ENCODE measurements at places on chromosomes 4 and X.

DNA sequence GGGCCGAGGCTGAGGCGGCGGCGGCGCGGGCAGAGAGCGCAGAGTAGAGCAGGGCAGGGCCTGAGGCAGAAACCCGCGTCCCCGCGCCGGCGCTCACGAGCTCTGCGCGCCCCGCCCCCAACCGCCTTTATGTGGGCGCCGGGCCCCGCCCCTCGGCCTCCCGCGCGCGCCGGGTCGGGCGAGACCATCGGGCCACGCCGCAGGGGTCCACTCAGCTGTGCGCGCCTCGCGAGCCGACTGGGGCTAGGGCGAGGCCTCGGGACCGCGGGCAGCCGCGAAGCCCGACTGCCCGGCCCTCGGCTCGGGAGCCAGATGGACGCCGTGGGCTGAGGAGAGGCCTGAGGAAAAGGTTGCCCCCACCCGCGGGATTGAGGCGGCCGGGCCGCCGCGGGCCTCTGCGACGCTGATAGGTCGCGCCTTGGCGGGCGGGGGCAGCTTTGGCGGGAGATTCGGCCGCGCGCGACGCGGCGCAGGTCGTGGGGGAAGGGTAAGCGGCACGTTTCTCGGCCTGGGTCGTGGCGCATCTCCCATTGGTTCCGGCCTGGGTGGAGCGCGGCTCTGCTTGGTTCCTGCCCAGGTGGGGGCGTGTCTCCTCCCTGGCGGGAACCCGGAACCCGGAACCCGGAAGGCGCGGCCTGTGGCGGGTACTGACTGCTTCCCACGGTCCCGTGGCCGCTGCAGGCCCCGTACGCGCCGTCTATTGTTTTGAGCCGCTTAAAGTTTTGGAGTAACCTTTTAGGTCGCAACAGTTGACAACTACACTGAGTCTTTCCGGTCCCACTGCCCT, at the start of gene SLBP:
SLBP (minus strand) TSS at position 104 of the 787 bp plus-strand sequence. CDS start 131 bp downstream, outside the sequence.
- DNase-seq: peak; percentile 94

DNA sequence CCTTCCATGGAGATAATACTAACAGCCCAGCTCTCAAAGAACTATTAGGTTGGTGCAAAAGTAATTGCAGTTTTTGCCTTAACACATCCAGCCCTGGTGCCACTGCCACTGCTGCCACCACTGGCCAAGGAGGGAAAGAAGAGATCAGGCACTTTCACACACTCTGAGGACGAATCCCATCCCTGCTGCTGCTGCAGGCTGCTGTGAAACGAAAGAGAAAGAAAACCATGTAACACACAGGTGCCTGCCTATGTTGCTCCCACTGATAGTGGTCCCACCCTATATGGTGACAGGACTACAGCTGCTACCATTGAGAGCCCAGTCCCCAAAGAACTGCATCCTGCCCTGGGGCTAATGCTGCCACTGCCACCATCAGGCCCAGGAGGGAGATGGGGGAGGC, 35.1 kb downstream of the TMLHE start:
- no peak for DNase-seq

DNA sequence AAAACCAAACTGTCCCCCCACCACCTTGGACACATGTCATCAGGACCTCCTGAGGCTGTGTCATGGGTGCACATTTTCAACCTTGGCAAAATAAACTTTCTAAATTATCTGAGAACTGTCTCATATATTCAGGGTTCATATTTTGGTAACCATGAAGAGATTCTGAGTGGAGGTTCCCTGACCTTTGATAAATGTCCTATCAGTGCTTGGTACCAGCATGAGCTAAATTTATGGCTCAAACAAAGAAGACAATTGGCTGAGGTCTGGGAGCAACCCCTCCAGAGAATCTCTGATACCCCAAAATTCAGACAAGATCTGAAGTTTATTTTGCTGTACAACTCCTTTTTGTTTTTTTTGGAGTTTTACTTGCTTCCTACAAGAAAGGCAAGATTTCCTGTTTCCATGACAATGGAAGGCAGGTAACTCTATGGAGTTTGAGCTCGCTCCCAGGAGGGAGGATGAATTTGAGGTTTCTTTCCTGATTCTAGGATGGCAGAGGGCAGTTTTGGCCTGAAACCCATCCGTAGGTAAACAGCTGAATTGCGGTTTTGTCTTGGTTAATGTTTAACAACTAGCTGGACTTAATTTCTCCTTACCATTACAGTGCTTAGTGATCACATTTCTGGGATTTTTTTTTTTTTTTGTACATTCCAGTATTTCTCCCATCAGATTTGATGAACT, 14.5 kb downstream of the UGT2B15 start:
- DNase-seq: no peak

DNA sequence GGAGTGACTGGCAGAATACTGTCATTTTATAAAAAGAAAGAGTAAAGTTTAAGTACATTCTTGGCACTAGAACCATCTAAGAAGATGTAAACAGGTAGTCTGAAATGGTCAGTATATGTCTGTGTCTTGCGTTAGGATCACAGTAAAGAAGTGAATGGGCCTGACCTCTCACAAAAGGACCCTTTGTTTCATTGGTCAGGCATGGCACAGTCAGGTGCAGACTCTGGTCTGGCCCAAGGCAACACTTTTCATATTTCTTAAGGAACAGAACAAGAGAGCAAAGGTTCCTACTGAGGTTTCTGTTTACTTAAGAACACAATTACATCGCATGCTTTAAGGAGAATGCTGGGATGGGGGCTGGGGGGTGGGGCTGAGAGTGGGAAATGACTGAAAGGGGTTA, 48.1 kb downstream of the RPGR start:
- DNase-seq: no peak

DNA sequence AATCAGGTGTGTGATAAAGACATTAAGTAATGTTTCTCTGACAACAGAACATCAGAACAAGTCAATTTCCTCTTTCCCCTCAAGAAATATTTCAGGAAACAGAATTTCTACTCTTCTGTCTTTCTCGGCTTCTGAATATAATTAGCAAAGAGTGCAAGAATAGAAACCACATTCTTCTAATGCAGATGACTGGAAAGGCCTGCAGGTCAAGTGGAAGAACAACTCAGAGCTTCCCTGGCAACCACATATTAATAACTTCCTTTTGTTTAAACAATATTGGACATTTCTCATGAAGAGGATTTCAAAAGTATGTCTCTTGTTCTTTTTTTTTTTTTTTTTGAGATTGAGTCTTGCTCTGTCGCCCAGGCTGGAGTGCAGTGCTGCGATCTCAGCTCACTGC, 225.5 kb downstream of the PARM1 start:
- no peak for DNase-seq

DNA sequence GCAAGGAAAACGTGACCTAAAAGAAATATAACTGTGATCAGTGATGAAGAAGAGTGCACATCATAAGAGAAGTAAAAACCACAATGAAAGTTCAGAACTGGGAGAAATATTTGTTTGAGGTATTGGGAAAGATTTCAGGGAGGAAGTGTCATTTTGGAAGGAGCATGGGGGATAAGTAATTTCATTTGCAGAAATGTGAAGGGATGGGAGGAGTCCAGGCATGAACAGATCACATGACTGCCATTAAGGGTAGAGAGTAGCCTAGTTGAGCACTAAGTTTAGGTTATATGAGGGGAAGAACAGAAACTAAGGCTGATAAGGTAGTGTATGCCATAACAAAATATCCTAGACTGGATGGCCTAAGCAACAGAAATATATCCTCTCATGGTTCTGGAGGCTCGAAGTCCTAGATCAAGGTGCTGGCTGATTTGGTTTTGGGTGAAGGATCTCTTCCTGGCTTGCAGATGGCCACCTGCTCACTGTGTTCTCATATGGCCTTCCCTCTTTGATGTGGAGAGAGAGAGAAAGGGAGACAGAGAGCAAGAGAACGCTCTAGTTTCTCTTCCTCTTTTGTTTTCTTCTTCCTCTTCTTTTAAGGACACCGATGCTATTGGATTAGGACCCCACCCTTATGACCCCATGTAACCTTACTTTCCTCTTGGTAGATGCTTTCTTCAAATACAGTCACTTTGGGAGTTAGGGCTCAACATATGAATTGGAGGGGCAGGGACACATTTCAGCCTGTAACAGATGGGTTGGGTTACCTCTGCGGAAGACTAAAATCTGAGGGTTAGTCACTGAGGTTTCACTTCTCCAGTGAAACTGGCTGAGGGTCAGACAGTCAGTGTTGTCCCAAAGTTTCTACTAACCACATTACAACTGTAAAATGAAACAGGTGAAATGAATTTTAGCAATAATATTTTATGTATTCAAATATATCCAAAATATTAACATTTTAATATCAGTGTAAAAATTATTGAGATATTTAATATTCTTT, 77.9 kb downstream of the EGF start:
- DNase-seq: no peak

GRCh38 chr4:38591617-38592337, 72.2 kb upstream of the KLF3 start:
- DNase-seq: no peak

DNA sequence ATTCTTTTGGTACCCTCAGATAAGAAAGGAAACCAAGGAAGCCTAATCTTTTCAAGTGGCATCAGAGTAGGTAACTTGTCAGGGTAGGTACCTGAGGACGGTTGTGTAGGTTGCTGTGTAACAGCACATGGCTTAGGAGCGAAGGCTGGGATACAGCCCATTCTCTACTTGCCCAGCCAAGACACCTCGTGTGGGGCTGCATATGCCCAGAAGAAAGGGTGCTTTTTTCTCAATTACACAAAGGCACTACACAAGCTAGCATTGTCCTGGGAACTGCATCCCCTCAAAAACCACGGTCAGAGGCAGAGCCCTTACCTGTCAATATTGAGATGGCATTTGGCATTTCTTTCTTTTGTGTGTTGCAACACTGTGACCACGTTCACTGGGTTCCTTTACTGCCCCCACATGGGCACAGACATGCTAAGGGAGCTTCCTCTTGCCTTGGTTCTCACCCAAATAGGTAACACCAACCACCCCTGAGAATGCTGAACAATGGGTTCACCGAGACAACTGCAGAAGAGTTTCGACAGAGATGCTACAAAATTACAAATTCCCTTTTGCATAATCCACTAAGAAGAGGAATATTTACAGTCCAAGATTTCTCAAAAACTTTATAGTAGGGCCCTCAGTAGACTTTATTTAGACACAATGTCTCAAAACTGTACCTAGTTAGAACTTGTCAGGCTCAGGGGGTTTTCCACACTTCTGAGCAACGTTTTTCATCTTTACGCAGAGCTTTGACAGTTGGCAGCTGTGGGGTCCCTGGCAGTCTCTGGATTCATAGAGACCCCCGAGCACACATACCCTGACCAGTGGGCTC, 35.8 kb upstream of the TNIP3 start:
- no peak for DNase-seq

DNA sequence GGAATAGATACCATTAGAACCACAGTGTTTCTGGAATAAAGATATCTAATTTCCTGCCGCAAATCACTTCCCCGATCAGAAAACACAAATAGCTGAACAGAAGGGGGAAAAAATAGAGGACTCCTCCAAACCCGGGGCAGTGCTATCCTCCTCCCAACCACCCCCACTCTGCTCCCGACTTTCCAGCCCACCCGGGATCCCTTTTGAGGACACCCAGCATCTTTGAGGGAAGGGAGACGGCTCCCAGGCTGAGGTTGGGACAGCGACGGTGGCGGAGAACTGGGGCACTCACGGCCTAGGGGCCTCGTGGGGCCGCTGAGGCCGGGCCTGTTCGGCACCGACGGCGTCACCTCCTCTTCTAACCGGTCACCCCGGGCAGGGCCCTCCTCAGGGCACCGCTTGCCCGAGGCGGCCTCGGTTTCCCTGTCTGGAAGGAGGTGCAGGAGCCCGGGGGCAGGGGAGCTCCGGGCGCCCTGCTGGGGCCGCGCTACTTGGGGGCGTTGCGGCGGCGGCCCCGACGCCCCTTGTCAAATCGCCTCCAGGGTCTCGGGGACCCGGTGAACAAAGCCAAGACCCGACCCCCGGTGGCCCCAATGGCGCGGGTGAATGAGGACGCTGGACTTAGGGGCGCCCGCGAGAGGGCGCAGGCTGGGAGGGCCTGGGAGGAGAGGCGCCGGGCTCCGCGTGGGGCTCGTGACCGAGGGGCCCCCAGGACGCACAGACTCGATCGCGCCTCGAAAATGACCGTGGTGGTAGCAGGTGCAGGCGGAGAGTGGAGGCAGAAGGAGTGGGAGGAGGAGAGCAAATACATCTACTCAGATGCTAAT, 6.9 kb upstream of the ARX start:
- no peak for DNase-seq

- no peak for DNase-seq
Observed at GRCh38 chrX:130253916-130254315, 14.8 kb downstream of the ZNF280C start.

GRCh38 chrX:22110729-22111494, 78.8 kb downstream of the PHEX start:
- DNase-seq: no peak

- DNase-seq: no peak
Observed at GRCh38 chr4:113450295-113451080, 311.1 kb downstream of the CAMK2D start.

GRCh38 chr4:161554372-161554990, 609.3 kb downstream of the FSTL5 start:
- no peak for DNase-seq

DNA sequence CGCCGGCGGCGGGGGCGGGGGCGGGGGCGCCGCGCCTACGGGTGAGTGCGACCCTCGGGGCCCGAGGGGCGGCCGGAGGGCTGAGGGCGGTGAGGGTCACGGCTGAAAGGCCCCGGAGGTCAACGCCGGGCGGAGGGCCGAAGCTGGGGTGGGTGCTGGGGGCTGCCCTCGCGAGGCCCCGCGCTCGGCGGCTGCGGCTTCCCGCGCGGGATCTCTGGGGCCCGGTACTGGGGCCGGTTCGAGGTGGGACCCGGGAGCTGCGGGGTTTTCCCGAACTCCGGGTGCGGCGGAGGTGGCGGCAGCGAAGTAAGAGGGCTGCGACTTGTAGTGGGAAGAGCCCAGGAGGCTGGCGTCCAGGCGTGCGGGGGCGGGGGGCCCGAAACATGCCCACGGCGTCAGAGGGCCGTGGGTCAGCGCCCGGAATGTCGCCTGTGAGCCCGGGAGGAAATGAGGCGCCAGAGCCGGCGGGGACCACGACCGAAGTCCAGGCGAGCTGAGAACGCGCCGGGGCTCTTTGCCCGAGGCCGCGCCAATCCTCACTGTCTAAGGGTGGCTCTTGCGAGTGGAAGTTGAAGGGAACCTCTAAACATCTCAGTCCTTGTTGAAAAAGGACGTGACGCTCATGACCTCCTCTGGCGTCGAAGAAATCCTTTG, 407 bp downstream of the IL13RA1 start:
- peak; percentile 44 for DNase-seq

DNA sequence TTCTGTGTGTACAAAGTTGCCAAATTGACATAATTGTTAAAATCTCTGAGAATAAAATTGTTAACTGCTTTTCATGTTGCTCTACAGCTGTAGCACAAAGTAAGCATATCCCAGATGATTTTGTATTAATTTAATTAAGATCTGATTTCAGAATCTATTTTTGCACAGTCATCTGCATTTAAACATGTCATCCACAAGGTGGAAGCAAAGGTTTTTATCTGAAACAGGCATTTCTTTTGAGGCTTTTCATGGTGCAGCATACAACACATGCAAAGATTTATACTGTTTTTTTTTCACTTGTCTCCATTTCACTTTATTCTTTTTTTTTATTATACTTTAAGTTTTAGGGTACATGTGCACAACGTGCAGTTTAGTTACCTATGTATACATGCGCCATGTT, 51.2 kb downstream of the GC start:
- no peak for DNase-seq
